ENCODE measurements at places on chromosomes 11 and 22.

DNA sequence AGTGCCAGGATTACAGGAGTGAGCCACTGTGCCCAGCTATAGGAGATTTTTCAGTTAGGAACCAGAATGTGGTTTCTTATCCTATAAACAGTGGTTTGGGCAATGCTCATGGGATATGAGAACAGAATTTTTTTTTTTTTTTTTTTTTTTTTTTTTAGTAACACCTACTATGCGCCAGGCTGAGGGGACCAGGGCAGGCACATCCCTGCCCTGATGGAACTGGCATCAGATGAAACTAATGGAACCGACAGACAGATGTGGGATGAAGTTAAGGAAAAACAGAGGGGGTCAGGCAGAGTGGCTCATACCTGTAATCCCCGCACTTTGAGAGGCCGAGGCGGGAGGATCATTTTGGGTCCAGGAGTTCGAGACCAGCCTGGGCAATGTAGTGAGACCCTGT lies 4.9 kb downstream of the SEC14L4 start:
- DNase-seq = no peak

- DNase-seq = no peak
Measured at GRCh38 chr11:126098204-126098769, 35.6 kb upstream of the CDON start.

GRCh38 chr11:6634534-6634933 lies 15.3 kb upstream of the TPP1 start:
- DNase-seq = no peak

DNA sequence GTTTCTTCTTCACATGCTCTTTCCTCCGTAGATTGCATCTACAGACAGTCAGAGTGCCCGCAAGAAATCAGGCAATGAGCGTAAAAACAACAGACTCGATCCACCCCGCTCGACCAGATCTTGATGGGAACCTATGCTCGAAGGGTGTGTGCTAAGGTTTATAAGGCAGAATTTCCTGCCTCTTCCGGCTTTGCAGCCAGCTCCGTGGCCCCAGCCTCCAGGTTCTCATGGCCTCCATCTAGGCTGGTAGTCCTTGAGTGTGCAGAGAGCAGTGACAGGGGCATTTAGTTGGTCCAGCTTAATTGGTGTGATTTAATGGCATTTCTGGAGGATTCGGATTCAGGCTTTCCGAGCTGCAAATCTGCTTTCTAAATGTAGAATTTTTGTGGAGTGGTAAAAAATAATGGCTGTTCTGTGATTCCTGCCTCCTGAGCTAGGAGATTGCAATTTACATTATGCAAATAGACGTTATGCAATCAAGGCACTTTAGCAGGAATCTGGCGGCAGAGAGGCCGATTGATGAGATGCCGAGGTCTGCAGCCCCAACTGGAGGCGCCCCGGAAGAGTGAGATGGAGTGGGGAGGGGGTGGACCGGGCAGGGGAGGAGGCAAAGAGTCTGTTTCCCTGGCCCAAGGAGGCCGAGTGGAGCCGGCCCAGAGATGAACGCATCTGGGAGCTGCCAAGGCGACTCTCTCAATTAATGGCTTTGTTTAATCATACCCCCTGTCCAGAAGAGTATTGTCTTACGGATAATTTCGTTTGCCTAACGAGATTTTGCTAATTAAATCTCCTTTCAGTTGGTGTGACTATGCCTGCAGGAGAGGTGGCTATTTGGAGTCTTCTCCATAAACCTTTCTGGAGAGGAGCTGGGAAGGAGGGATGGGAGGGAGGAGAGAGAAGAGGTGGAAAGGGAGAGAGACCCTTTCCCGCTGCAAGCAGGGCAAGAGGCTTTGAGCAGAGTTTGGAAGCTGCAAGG lies 75.3 kb downstream of the PKNOX2 start:
- DNase-seq = no peak

- DNase-seq = peak; percentile 34
Measured at GRCh38 chr22:42747701-42748513, 27.2 kb upstream of the A4GALT start.

- no peak for DNase-seq
Measured at GRCh38 chr22:46547883-46548244, 10.4 kb upstream of the CELSR1 start.

DNA sequence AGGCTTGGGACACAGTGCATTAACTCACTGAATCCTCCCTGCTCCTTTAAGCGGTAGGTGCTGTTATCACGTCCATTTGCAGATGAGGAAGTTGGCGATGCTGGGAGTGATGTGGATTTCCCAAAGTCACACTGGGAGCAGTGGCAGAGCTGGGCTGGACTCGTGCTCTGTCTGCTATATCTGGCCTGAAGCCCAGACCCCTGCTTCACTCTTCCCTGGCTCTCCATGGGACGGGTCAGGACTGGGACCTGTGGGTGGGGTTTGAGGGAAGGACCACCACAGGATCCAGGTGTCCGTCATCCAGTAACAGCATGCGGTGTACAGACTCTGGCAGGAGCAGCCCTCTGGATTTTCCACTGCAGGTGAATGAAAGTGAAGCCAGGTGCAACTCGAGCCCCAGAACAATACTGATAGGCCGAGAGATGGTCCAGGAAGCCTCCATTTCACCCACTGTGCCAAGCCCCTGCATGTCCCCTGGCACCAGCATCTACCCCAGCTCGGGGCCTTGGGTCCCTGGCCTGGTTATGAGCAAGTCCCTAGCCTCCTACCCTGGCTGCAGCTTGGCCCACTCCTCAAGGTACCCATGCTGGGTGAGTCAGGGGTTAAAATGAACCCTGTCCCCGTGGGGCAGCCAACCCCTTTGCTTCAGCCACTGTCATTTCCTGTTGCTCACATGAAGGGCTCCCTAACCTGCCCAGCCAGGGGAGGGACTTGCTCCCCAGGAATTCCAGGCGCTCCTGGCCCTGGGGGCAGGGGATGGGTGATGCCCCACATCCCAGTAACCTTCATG lies 4.2 kb downstream of the USP2 start:
- no peak for DNase-seq

DNA sequence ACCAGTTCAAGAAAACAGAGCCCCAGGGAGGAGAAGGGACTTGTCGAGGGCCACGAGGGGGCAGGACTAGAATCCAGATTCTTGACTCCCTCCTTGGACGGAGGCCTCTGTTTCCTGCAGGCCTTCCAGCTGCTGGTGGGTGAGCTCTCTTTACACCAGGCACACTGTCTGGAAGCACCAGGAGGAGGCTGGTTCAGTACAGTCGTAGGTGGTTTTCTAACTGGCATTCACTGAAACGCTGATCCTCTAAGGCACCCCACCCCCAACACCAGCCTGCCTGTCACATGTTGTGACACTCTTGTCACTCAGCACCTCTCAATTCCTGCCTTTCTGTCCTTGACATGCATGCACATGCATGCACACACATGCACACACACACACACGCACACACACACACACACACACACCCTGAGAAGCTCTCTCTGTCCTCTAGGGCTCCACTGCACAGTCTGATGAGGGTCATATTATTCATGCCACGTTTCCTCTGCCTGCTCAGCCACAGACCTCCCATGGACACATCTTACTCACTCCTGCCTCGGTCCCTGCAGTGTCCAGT lies 751 bp downstream of the MS4A10 start:
- DNase-seq = no peak

DNA sequence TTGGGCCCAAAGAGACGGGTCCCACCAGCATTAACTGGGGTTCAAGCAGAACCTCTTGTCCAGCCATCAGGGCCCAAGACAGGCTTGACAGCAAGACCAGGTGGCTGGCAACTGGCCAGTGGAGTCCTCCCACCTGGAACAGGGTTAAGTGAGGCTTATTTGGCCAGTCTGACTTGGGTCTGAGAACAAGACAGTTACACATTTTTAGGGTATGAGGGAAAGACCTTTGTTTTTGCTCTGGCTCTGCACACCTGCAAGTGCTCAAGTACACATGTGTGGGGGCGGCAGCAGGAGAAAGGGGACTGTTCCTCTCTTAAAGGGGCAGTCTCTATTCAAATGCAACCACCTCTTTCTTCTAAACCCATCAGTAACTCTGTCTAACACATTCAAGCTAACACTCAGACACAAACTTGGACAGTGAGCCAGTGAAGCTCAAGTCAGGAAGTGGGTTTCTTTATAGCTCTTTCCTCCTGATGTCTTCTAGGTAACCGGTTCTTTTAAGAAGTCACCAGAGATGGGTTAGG lies 116.2 kb downstream of the ETS1 start:
- peak; percentile 91 for DNase-seq

DNA sequence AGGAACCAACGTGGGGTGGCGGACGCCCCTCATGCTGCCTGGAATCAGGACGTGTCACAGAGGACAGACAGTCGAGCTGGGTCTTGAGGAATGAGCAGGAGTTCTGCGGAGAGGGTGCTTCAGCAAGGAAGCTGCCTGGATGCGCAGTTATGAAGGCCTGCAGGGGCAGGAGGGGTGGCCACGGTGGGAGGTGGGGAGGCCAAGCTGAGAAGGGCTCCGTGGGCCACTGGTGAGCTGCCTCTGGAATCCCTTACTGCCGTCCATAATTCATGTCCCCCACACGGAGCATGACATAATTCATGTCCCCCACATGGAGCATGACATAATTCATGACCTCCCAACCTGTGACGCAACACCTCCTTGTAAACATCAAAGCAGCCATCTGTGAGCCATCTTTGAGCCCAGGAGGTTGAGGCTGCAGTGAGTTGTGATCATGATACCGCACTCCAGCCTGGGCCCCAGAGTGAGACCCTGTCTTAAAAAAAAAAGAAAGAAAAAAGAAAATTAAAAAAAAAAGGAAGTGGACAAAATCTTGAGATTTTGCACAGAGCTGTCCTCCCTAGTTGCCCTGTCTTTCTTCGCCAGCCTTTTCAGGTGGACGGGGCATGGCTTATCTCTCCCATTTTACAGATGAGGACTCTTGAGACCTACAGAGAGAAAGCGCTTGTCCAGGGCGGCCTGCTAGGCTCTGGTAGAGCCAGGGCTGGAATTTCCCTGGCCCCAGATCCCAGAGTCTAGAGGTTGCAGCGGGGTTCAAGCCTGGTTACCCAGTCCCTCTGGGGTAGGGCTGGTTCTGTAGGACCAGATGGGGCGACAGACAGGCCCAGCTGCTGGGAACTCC lies 24.3 kb upstream of the PICK1 start:
- no peak for DNase-seq

DNA sequence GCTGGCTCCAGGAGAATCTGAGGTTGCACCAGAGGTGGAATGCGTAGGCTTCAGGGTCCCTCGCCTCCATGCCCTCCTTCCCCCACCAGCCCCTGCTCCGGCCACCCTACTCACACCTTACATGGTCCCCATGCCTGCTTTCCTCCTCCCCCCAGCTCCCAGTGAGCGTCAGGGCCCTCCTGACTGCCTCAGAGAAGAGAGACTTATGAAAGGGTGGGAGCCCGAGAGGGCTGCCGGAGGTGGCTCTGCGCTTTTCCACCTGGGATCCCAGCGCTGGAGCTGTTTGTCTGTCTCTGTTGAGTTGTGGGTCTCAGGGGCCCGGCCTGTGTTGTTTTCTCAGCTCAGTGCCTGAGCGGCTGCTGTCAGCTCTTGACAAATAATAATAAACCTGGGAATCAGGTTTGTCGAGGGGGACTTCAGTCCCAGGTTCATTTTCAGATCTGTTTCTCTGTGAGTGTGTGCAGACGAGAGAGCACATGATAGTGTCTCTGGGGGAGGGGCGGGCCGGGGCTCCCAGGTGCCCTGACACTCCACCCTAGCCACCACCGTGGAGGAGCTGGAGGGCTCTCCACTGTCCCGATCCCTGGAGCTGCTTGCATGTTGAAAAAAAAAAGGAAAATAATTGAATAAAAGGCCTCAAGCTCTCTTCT lies 153.7 kb downstream of the FEZ1 start:
- DNase-seq = no peak

GRCh38 chr22:50329236-50329635 lies 2.4 kb upstream of the DENND6B start:
- DNase-seq = no peak

DNA sequence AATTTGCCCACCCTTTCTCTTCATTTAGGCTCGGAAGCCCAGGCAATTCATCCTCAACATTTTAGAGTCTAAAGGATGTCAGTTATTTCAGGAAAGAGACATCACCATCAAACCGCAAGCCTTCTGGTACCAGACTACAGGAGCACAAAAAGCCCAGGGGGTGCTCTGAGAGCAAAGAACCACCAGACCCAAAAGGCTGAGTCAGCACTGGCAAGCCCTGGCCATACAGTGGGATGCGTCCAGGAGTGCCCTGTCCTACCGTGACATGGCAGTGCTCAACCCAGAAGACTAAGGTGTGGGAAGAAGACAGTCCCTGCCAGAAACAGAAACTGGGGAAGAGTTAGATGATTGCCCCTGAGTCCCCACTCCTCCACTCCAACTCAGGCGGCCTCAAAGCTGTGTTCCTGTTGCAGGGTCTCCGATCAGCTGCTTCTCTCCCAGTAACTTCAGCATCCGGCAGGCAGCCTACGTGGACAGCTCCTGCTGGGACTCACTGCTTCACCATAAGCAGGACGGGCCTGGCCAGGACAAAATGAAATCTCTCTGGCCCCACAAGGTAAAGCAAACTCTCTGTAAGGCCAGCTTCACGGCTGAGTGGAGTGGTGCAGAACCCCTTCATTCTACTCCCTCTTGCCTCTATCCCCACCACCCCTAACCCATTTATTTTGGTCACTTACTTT lies 1.5 kb downstream of the PANX3 start:
- no peak for DNase-seq

DNA sequence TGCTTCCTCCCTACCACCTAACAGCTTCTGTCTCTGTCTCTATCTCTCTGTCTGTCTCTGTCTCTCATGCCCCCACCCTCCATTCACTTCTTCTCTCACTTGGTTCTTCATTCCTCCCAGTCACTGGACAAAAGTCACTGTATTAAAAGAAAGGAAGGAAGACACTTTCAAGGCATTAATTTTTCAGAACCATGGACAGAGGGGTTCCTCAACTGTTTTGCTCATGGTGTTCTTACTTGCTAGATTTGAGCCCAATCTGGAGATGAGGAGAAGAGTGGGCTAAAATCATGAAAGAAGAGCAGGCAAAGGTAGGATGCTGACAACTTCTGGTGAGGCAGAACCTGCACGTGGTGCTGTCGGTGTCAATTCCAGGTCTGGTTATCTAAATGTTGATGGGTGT lies 116.7 kb upstream of the LARGE1 start:
- DNase-seq = peak; percentile 15

- no peak for DNase-seq
Measured at GRCh38 chr11:45052361-45052760, 94.1 kb upstream of the PRDM11 start.

GRCh38 chr22:32685512-32685911 lies 116.0 kb upstream of the TIMP3 start:
- DNase-seq = no peak

- DNase-seq = no peak
Measured at GRCh38 chr11:9625728-9626127, 38.1 kb upstream of the SWAP70 start.

Data from NAMALWA (cell line).